CD4-positive, alpha-beta memory T cell (primary cell): ENCODE measurements at places on chromosomes 6 and 20.
A peak's percentile ranks its signal among the peaks of the same experiment; 100 is the strongest.

DNA sequence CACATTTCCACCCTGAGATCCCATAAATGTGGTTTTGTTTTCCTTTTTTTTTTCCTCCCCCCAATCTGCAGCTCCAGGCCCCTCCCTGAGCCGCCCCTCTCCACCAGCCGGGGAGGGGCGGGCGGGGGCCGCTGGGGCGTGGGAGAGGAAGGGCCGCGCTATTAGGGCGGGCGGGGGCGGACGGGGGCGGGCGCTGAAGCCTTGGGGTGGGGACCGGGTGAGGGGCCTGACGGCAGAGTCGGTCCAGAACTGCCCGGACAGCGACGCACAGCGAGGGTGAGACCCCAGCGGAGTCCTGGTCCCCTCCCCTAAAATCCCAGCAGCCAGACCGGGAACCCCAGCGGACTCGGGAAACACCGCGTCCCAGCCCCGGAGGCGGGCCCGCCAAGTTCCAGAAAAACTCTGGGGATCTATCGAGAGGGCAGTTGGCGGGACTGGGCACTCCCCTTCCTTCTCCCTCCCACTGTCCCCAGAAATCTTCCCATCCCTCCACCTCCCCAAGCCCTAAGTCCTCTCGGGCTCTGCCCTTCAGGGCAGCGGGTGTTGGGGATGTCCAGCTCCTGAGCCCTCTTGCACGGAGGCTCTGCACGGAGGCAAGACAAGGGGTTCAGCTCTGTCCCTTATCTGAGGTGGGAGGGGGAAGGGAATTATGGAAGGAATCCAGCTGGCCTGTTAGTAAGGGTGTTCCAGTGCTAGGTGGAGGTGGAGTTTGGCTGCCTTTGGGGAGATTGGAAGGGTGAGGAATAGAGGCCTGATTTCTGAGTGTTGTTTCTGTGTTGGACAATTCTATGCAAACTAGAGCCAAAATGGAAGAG, at the start of gene PRICKLE4:
TSS of gene PRICKLE4 (plus strand) at position 232 of the 815 bp plus-strand sequence. CDS start 2,692 bp downstream, outside the sequence.
- DNase-seq = no peak

GRCh38 chr20:48384147-48384818, 443.5 kb downstream of the PREX1 start:
- no peak for DNase-seq

DNA sequence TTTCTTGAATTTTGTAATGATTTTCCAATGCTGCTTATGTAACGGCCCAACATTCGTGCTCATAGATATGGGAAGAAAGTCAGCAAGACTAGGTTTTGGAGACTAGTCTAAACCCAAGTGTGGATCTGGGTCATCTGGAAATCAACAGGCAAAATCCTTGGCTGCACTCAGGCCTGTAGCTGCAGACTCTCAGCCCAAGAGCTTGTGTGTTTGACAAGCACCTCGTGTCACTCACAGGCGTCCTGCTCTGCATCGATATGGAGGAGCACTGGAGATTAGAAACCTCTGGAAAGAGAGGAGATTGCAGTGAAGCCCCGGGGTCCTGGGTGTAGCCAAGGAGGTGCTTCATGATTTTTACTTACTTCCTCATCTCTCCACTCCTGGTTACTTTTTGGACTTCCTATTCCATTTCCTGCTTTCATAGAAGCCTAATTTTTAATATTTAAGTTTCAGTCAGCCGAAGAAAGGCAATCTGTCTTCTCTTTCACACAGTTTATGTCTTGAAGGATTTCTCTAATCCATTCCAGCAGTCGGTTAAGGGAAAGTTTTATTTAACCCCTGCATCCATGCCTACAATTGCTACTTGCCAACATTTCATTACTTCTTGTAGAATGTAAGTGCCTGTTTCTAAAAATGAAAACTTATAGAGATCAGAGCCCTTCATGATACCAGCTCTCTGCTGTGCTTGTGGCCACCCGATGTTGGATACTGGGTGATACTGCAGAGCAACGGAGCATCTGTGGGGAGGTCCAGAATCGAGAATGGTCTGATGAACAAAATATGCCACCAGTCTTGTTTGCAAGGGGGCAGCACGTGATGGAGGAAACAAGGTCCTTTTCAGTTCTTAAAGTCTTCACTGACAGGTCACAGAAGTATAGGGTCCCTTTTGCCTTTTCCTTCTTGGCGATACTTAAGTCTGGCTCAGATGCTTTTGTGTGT, 296.3 kb downstream of the QKI start:
- no peak for DNase-seq

DNA sequence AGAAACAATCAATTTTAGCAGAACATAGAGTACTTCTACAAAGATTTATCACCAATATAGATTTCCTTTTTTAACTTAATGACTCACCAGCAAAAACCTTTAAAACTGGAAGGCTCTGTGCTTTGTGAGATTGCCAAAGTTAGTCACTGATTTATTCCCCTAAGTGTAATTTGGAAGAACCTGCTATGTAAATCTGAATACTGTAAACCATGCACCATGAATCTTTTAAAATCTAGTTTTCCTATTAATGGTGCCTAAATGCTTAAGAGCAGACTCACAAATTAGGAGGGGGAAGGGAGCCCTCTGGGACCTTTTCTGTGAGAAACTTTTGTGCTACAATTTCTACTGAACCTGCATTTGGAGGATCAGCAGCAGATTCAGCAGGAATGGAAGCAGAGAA, 57.8 kb upstream of the PNRC1 start:
- no peak for DNase-seq

GRCh38 chr20:49768204-49769047, 44.2 kb upstream of the SLC9A8 start:
- peak; percentile 75 for DNase-seq

GRCh38 chr20:47124181-47124717, 229.6 kb downstream of the EYA2 start:
- no peak for DNase-seq

GRCh38 chr6:38239719-38240451, 399.8 kb downstream of the BTBD9 start:
- DNase-seq = no peak

DNA sequence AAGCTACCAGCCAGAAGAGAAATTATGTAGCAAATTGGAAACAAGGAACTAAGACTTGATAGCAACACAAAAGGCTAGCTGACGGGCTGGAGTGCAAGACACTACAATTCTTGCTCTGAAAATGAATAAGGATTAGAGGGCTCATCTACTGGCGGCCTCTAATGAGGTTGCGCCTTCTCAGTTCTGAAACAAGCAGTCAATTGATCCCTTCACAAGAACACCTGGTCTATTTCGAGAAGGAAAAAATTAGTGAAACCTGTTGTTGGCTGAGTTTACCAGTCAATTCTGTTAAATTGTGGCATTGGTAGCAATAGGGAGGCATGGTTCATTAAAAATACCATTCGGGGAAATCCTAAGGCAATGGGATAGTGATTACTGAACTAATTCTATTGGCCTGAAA, 74.8 kb upstream of the JARID2 start:
- no peak for DNase-seq

GRCh38 chr20:11076434-11077105, 402.8 kb upstream of the JAG1 start:
- DNase-seq = no peak

- no peak for DNase-seq
Observed at GRCh38 chr6:111250791-111251354, 163.6 kb downstream of the SLC16A10 start.

DNA sequence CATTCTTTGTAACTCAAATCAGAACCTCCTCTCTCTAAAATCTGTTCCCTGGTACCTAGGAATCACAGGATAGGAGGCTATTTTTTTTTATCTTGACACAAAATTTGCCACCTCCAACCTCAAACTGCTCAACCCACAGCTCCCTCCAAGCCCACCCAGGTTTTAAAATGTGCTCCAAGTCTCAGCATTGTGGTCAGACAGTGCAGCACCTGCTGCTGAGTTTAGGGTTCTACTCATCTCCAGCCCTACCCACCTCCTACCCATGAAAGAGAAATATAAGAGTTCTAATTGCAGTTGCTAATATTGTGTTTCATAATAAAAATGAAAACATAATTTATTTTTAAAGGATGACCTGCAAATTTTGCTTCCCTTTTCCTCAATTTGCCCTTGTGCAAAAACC, 496.5 kb downstream of the MAFB start:
- DNase-seq = no peak

GRCh38 chr6:108877046-108877751, 29.0 kb downstream of the ARMC2 start:
- DNase-seq = no peak

DNA sequence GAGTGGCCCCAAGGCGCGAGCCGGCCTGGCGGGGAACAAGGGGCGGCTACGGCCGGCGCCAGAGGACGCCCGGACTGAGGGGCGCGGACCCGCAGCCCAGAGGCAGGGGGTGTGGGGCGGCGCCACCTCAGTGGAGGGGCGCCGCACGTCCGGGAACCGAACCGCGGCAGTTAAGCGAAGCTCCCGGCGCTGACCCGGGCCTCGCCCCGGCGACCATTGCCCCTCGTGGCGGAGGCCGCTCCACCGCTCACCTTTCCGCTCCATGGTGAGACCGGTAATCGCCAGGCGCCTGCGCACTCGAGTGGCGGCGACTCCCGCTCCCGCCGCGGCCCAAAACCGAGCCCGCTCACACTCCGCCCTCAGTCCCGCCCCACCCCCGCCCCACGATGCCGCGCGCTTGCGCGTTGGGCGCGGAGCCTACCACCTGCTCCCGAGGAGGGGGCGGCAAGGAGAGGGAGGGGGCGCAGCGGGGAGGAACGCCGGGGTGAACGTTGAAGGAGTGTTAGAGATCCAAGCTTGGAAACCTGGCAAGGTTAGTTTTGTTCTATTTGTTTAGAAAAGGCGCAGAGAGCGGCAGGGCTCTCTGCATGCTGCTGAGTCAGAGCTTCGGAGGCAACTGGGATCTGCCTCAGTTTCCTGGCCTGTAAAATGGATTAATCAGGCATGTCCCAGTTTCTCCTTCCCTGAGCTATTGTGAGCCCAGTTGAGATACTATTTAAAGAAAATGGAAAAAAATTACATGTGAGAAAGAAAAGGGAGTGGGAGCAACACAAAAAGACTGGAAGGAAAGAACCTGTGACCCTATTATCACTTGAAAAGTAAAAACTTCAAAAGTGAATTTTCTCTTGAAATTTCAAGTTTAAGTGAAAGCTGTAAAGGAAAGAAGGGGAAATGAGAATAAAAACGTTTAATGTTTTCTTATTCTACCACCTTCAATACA, at the start of gene SRPK1:
TSS of gene SRPK1 (minus strand) at position 306 of the 940 bp plus-strand sequence. CDS start at position 264, 42 bp downstream.
- DNase-seq = peak; percentile 81

- no peak for DNase-seq
Observed at GRCh38 chr6:48615041-48615440, 504.0 kb upstream of the PTCHD4 start.

DNA sequence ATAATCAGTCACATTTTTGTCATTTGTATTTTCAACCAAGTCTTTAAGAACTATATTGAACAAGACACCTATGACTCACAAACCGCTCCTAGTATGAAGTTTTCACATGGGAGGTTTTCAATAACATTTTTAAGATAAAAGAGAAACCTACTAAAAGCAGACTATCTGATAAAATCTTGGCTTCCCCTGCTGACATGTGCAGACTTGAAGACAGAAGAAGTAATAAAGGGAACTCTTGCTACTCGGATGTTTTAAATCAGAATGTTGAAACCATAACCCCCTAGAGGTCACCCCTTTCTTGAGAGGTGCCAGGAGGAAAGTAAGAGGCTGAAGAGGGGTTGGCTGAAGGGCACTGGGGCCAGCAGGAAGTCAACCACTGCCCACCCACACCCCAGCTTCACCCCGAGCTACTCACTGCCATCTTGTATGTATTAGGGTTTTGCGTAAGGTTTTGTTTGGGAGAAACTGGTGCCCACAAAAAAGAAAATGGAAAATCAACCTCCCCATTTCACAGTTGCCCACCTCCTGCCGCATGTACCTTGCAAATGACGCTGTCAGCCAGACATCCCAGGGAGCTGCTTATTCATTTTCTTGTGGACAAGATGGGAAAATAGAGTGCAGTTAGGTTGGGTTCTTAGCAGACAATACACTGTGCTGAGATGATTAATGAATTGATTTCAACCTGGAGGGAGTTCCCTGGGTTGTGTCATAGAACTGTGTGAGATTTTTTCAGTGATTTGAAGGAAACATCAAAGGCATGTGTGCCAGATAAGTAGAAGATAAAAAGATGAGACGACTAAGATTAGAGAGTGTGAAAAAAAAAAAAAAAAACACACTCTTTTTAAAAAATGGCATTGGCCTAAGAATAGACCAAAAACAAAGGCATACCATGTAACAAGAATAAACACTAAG, 83.2 kb upstream of the TAB2 start:
- peak; percentile 64 for DNase-seq

- no peak for DNase-seq
Observed at GRCh38 chr6:3381233-3381921, 75.5 kb downstream of the SLC22A23 start.

DNA sequence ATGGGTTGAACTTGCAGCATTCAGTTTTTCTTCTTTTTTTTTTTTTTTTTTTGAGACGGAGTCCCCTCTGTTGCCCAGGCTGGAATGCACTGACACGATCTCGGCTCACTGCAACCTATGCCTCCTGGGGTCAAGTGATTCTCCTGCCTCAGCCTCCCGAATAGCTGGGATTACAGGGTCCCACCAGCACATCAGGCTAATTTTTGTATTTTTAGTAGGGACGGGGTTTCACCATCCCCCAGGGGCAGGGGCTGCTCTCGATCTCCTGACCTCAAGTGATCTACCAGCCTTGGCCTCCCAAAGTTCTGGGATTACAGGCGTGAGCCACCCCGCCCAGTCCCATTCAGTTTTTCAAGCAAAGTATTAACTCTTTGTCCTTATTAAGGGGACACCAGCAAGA, 117.6 kb upstream of the PRSS16 start:
- DNase-seq = no peak

GRCh38 chr6:78810698-78811097, 56.7 kb upstream of the IRAK1BP1 start:
- DNase-seq = no peak

GRCh38 chr6:19691465-19692167, 145.6 kb upstream of the ID4 start:
- no peak for DNase-seq

DNA sequence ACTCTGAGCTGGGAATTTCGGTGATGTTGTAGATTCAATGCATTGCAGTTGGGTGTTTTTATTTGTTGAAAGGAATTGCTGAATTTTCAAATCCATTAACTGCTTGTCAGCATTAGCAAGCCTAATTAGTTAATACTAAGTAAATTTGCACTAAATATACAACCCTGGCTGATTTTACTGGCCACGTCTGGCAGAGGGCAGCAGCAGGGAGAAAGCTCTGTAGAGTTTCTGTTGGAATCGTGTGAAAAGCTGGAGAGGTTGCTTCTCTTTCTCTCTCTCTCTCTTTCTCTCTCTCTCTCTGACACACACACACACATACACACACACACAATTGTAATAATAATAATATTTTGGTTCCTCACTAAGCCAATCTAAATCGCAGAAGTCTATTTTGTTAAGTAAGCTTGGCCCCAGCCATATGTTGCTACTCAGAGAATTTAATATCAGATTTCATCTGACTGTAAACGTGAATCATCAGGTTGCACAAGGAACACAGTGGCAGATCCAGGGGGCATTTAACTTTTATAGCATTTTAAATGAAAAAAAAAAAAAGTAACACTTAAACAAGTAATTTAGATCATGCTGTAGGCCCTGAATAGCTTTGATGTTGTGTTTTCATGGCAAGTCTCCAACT, 289.5 kb downstream of the ESR1 start:
- no peak for DNase-seq

GRCh38 chr6:33077908-33078307, 2.1 kb downstream of the HLA-DPB1 start:
- DNase-seq = no peak
